ENCODE measurements at places on chromosomes 1 and 21. TPM values are rescaled to one million over a fixed set of nuclear protein-coding genes. Genes with fewer than 3 reads are reported as not detected.

The KIF26B gene
- total RNA-seq, result 4.0 TPM

The SPATA46 gene
- total RNA-seq, result not detected

The OR2W3 gene
- total RNA-seq, result 1.2 TPM

The HCRTR1 gene
- total RNA-seq, result not detected

The HCN3 gene
- total RNA-seq, result 1.6 TPM

The SPRR2F gene
- total RNA-seq, result not detected

The RGS4 gene
- 3.9 TPM for total RNA-seq

The MYOG gene
- total RNA-seq, result 256 TPM

DNA sequence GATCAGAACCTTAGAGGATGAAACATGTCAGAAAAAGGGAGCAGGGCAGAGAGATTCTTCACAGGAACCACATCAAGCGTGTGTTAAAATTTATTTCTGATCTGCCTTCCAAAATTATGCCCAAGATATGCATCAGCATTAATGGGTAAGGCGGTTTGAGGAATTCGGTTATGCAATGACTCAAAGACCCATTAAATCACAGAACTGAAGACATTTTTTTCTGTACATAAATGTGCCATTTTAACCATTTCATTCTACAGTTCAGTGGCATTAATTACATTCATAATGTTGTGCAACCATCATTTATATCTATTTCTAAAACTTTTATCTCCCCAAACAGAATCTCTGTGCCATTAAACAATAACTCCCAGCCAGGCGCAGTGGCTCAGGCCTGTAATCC lies 43.4 kb downstream of the CNST start:
- no peak for DNase-seq

GRCh38 chr1:173447224-173447623 lies 29.9 kb upstream of the PRDX6 start:
- DNase-seq, result no peak

- DNase-seq, result no peak
Measured at GRCh38 chr1:55060133-55060999, 21.0 kb downstream of the PCSK9 start.

- DNase-seq, result no peak
Measured at GRCh38 chr1:234244482-234244881, 128.8 kb upstream of the COA6 start.

DNA sequence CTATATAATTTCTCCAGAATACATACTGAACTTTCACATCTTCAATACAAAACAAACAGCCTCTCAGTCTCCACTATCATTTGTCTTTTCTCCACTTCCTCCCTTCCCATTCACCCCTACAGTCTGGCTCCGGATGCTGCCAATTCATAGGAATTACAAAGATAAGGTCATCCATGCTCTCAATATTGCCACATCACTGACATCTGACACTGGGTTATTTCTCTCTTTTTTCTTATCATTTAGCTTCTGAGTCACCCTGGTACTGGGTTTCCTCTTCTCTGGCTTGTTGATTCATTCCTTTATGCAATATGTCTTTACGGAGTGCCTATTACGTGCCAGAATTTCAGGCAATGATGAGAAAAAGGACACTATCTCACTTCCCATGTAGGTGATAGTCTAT lies 3.1 kb upstream of the SH3BP5L start:
- DNase-seq, result no peak

GRCh38 chr1:178746345-178746744 lies 21.3 kb downstream of the RALGPS2 start:
- DNase-seq, result no peak

DNA sequence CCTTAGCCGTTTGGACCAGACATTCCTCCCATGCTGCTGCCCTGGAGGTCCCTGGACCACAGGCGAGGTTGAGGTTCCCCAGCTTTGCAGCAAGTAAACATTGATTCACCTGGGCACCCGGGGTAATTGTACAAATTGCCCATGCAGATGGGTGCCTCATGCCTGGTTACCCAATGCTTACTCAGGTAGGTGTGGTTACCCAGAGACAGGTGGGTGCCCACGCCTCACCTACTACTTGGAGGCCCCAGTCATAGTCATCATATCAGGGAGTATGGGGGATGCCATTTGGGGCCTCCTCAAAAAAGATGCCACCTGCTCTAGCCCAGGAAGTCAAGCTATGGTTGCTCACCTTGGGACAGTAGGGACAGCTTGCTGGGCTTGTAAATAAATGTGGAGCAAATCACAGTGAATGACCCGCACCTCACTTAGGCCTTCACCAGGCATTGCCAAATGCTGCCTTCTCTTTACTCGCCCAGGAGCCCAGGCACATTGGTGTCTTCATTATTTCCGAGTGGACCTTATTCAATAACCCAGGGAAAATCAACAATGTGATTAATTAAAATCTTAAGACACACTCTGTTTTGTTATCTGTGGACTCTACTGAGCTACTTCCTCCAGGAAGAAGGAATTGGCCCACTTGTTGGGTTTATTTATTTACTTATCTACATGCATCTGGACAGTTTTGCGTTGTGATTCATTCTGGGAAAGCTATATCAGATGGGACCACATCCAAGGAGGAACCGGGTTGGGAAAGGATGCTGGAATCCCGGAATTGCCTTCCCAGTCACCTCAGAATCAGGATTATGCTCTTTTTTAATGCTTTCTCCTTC lies 35.6 kb upstream of the GRHL3 start:
- DNase-seq, result no peak

GRCh38 chr1:9069326-9070100 lies at the start of gene SLC2A5:
SLC2A5 (minus strand) TSS chr1:9069635; CDS start chr1:9069536, 99 bp downstream.
- peak; percentile 49 for DNase-seq

DNA sequence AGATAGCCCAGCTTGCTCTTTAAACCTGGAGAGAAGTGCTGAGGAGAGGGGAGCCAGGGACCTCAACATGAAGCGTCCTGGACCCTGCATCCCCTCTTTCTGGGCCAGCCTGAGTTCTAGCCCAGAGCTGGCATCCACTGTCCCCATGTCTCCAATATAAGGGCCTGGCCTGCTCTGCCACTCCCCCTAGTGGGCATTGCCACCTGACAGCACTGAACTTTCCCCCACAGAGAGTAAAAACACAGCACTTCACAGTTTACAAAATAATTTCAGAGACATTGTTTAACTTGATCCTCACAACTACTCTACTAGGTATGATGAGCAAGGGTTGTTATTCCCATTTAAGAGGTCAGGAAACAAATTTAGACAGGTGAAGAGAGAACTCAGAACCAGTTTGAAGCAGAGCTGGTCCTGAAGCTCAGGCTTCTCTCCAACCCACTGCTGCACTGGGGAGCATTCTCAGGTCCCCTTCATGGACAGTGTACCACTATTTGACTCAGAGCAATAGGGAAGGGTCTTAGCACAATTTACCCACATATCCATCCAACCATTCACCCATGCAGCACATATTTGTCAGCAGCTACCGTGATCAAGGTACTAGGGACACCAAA lies 151.2 kb downstream of the DMRTA2 start:
- DNase-seq, result peak; percentile 19

DNA sequence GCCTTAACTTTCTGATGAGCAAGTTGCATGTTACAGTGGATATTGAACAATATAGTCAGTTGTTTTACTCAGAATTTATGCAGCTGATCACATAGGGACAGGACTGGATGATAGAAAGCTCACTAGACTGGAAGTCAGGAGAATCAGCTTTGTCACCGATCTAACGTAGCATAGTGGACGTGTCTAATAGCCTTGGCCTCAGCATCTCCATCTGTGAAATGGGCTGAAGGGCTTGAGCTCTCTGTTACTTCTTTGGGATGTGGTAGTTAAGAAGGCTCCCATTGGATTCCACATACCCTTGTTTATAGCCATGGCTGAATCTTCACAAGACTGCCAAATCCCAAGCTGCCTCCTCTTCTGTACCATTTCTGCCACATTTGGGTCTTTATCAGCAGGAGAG lies 190.6 kb downstream of the GRIK1 start:
- DNase-seq, result no peak

DNA sequence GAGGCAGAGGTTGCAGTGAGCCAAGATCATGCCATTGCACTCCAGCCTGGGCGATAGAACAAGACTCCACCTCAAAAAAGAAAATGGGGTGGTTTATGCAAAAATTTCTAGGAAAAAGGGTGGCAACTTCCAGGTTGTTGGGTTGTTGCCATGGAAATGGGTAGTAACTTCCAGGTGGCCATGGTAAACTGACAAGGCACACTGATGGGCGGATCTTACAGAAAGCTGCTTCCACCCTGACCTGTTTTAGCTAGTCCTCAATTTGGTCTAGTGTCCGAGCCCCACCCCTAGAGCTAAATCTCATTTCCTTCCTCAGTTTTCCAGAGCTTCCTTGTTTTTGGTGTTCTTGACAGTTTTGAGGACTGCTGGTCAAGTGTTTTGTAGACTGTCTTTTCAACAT lies 13.6 kb downstream of the KLHDC7A start:
- DNase-seq, result no peak

GRCh38 chr1:235913311-235913710 lies 46.6 kb upstream of the LYST start:
- DNase-seq, result no peak

DNA sequence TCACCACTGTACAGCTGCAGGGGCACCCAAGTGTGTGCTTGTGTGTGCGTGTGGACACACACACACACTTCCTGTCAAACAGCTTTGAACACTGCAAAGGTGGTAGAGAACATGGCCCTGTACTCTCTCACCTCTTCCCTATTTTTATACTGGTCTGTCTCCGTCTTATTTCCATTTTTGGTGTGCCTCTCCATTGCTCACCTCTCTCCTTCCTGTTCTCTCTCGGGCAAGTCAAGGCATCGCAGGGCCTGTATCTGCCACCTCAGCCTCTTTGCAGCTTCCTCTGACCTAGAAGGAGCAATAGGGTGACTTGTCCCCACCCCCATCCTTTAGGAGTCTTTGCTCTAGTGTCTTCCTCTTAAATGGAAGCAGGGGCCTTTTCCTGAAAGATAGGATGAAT lies 2.2 kb downstream of the SMCP start:
- no peak for DNase-seq

DNA sequence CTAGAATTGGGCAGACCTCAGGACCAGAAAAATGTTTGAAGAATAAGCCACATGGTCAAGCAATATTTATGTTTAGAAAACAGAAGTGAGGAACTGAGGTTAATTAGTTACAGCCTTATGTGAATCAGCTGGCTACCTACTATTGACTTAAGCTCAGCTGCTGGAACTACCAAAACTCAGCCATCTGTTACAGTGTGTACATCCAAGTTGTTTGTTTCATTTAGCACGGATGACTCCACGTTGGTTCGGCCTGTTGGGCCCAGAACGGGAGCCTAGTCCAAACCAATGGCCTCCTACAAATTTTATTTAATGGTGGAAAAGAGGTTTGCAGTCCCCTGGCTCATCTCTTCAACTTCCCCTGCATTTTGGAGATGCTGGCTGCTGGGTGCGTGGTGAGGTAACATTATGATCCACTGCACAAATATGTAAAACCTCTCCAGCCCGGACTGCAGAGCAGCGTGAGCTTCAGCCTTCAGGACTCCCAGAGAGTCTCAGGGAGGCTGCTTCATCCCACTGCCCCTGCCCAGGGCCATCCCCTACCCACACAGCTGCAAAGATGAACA lies 143.4 kb downstream of the ZZZ3 start:
- DNase-seq, result peak; percentile 57

- DNase-seq, result no peak
Measured at GRCh38 chr1:226589008-226589733, 40.6 kb downstream of the STUM start.

- no peak for DNase-seq
Measured at GRCh38 chr1:24426744-24427544, 11.3 kb downstream of the NIPAL3 start.

All from tongue (tissue), 3 donors.